Dermis blood vessel endothelial cell (primary cell): ENCODE measurements at places on chromosomes 11 and 22. TPM values are rescaled to one million over a fixed set of nuclear protein-coding genes. Genes with fewer than 3 reads are reported as not detected.

Gene LARGE1
- total RNA-seq, result 7.2 and 14.0 TPM in 2 replicates

Gene FOLR2
- not detected in 2 replicates for total RNA-seq

Gene TYMP
- 28.9 and 53.1 TPM in 2 replicates for total RNA-seq

Gene OR52E8
- not detected in 2 replicates for total RNA-seq

Gene SAA2
- total RNA-seq, result 0.70 and 2.0 TPM in 2 replicates

Gene SMTNL1
- not detected in 2 replicates for total RNA-seq

Gene CRYBB3
- total RNA-seq, result 0.19 TPM in 1 of 2 replicates, not detected in the other

Gene SERHL2
- total RNA-seq, result 3.0 and 3.1 TPM in 2 replicates

DNA sequence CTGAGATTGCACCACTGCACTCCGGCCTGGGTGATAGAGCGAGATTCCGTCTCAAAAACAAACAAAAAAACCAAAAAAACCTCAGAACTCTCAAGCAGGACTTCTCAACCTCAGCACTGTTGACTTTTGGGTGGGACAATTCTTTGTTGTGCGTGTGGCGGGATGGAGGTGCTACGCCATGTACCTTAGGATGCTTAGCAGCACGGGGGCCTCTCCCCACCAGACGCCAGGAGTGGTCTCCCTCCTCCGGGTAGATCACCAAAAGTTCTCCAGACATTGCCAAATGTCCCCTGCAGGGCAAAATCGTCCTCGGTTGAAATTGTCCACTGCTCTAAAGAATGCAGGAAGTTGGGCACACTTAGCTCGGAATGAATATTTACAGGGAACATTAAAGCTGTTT, 26.9 kb upstream of the ATXN10 start:
- DNase-seq, result no peak

- no peak for DNase-seq
Observed at GRCh38 chr22:24497841-24498258, 2.7 kb downstream of the UPB1 start.

DNA sequence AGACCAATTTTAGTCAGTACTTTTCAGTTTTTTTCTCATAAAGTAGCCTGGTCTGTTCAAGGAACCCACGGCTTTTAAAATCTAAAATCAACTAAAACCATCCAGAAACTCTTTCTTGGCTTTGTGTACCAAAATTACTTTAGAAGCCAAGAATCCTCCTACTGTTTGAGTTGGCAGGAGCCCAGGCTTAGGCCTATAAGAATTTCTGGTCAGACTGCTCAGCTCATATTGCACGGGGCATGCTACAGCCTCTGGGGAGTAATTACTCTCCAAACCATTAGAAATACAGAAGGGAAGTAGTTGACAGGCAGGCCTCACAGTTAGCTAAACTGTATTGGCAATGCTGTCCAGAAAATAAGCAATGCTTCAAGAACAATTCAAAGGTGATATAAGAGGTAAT, 1862.9 kb upstream of the RAG2 start:
- no peak for DNase-seq

DNA sequence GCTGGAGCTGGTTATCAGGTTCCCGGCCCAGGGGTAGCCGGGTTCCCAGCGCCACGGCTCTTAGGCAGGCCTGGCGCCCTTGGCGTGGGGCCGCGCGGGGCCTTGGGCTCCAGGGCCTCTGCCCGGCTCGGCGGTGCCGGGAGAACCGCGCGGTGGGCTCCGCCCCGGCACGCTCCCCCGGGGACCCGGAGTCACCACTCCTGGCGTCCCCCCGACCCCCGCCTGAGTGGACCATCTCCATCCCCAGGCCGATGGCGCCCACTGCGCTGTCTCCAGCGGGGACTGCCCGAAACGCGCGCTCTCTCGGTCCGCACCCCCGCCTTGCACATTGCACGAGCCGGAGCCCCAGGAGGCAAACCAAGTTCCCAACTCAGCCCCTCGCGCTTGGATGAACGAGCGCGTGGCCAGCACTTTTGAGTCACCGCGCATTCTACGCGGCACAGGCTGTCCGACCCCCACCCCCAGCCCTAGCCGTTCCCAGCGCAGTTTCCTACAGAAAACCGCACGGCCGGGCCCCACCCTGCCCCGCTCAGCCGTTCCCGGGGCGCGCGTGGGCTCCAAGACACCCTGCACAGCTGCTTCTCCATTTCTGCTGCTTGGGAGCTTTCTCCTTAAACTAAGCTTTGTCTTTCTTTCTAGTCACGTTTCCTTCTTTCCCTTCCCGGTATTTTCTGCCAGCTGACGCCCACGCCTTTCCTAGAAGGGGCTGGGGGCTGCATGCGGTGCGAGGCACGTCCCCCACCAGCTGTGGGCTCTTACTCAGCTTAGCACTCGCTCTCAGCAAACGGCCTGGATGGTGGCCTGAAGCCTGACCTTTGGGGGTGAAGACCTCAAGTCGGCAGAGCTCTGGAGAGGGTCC, 650 bp upstream of the CHID1 start:
- DNase-seq, result peak; percentile 58

DNA sequence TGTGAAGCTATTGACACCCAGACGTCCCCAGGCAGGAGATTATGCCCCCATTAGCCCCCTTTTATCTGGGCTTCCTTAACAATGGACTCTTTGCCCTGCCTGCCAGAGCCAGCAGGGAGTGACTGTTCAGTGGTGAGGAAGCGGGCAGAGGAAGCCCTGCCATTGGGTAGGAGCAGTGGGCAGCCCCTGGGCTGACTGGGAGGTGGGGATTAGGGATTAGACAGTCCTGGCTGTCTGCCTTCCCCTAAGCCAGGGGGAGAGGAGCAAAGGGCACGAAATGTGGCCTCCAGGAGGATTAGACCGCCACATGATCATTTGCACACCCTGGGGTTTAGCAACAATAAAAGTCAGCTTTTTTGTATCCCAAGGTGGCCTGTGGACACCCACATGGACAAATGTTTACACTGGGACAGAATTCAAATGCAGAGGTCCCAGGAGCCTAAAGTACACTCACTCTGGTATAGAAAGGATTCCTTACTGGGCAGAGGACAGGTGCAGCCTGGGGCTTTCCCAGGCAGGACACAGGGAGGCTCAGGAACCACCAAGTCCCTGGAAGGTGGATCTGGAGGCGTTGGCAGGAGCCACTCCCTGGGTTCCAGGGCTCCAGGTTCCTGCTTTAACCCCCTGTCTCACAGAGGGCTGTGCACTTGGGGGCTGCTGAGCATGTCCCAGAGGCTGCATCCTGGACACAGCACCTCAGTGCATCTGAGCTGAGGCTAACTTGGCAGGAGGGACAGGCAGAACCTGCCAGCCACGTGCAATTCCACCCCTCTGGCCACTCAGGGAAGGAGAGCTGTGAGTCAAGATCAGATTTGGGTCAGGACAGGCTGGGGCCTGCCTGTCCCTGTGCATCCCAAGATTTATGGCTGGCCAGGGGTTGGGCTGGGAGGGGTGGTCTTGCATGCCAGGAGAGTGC, 2.1 kb downstream of the PNPLA3 start:
- DNase-seq, result no peak

DNA sequence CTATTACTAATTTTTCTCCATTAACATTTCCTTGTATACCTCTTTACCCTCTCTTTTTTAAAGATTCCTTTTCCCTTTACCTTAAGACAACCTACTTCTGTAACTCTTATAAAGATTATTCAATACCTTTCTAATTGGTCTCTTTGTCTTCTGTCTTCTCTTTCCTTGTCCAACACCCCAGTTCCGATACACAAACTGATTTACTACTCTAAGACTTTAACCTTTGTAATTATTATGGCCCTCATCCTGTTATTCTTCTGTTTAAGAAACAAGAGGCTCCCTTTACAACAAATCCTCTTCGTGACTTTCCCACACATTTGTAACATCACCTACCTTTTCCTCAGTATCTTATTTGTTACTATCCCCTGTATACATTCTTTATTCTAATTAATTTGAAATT, 81.8 kb downstream of the TTC17 start:
- DNase-seq, result no peak

GRCh38 chr11:111447931-111448330, 64.3 kb downstream of the BTG4 start:
- no peak for DNase-seq

GRCh38 chr11:116697011-116697410, 75.8 kb downstream of the BUD13 start:
- no peak for DNase-seq

GRCh38 chr11:72969894-72970335, 155.7 kb downstream of the ATG16L2 start:
- DNase-seq, result peak; percentile 29

DNA sequence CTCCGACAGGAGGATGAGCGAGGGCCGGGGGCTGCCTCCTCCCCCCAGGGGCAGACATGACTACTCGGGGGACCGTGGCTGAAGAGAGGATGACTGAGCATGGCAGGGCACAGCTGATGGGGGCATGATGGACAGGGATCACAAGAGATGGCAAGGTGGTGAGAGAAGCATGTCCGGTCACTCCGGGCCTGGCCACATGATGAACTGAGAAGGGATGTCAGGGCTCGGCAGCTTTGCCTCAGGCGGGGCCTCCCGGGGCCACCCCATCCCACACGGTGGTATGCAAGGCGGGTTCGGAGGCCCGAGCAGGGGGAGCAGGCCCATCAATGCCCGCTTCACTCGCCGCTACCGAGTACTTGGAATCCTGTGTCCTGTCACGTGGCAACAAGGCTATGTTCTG, 36.6 kb upstream of the UBASH3B start:
- DNase-seq, result no peak

- peak; percentile 83 for DNase-seq
Observed at GRCh38 chr11:13955971-13956421, 6.5 kb upstream of the SPON1 start.

GRCh38 chr11:7300281-7300680, 48.6 kb downstream of the SYT9 start:
- DNase-seq, result no peak

GRCh38 chr11:42315267-42315666, 855.8 kb upstream of the LRRC4C start:
- no peak for DNase-seq

- no peak for DNase-seq
Observed at GRCh38 chr11:69773626-69774353, 1.4 kb downstream of the FGF4 start.

GRCh38 chr11:19915808-19916207, 203.2 kb downstream of the NAV2 start:
- DNase-seq, result no peak

DNA sequence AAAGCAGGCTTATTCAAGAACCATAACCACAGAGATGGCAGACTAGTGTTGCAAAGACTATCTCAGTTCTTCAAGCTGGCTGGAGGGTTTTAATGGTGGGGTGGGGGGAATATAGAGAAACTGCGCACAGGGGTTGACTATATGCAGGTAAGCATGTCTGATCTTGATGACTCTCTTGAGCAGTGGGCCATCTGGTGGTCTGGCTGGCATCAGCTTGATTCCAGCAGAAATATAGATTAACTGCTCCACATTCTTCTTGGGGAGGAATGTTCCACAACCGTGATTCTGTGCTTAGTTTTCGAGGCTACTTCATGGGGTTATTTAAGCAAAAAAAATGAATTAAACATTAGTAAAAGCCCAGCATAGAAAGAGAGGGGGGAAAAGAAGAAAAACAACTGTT, 158.8 kb upstream of the PGR start:
- no peak for DNase-seq

- DNase-seq, result no peak
Observed at GRCh38 chr11:74006743-74007304, 2.1 kb downstream of the UCP3 start.

- no peak for DNase-seq
Observed at GRCh38 chr11:47233051-47233450, 15.6 kb downstream of the ACP2 start.

DNA sequence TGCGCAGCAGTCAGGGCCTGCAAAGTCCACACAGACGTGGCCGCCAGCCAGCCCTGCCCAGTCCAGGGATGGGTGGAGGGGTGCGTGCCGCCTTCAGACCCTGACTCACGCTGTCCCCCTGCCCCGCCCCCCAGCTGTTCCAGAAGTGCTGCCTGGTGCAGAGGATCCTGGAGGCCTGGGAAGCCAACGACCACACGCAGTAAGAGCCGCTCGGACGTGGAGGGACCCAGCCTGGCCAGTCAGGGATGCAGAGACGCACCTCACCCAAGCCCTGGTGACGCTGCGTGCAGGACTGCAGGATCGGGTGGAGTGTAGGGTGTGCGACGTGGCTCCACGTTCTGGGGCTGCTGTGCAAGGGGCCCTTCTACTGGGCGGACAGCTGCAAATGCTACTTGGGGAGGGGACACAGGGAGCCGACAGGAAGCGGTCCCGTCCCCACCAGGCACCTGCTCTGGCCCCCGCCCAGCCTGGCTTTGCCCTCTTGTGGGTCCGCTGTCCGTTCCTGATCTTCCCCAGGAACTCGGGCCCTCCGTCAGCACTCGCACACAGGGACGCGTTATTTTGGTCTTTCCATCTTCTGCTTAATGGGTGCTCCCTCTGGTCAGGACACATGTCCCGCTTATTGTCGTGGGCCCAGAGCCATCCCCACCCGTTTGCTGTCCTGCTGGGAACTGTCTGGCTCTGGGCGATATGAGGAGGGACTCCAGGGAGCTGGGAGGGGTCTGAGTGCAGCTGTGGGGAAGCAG, 42.5 kb downstream of the SBF1 start:
- DNase-seq, result no peak

DNA sequence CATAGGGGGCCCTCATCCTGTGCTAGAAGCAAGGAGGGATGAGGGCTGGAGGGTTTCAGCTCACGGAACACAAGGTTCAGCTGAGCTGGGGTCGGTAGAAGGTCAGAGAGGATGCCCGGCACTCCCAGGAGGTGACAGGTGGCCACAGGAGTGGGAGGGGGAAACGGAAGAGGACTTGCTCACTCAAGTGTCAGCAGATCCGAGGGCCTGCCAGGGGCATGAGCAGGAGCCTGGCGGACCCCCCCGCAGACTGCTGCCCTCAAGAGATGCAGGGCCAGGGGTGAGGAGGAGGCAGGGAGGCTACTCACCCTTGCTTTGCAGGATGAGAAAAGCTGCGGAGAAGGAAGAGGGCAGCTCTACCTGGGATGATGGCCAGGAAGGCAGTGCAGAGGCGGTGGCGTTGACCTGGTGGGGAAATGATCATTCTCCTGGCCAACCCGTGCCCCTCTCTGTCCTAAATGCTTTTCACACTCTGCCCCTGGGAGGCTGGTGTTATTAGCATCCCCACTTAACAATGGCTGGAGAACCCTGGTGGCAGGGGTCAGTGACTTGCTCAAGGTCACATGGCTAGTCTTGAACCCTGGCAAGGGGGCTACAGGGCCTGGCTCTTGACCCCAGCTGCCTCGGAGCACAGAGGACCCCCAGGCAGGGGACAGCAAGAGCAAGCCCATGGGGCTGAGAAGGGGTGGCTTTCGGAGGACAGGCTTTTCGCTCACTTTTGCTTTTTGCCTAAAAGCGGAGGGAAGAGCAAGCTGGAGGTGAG, 30.1 kb upstream of the CSNK1E start:
- no peak for DNase-seq

- DNase-seq, result peak; percentile 71
Observed at GRCh38 chr11:118572981-118573550, 857 bp downstream of the ARCN1 start.

DNA sequence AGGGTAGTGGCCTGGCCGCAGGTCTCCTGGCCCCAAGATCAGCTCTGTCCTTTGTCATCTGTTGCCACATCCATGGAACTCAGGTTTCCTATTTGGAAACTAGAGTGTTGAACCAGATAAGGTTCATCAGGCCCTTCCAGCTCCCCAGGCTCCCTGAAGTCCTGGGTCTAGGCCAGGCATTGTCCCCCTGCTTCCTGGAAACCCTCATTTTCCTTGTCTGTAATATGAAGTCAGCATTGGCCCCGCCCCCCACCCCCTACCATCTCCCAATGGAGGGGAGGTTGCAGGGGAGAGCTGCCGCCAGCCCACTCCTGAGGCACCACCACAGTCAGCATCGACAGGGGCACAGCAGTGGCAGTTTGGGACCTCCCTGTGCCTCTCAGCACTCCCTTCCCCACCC, 9.0 kb upstream of the MS4A10 start:
- peak; percentile 78 for DNase-seq

- peak; percentile 51 for DNase-seq
Observed at GRCh38 chr22:19879992-19880785, 25.5 kb upstream of the GNB1L start.

GRCh38 chr11:131370090-131370751, at the start of gene NTM:
TSS of gene NTM (plus strand) at chr11:131370615.
- DNase-seq, result no peak
